ENCODE measurements at places on chromosomes 6 and 20.

- no peak for DNase-seq
Measured at GRCh38 chr20:478010-478948, 15.9 kb upstream of the TBC1D20 start.

- no peak for DNase-seq
Measured at GRCh38 chr20:4411744-4412143, 310.0 kb upstream of the PRND start.

DNA sequence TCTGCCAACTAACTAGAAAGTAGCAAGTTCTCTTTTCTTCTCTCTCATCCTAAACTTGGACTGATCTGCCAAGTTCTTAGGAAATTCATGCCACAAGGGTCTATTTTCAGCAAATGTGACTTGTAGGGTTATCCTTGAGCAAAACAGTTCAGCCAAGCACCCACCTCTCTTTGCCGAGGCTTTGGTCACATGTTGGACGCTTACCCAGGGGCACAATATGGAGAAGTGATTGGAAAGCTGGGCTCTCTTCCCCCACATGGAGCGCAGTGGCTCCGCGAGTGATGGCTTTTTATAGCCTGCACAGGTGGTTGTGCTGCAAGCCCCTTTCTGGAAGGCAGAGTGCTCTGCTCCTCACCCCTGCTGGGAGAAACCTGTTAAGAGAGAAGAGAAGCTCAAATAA, 47.7 kb upstream of the FNDC1 start:
- DNase-seq = no peak

DNA sequence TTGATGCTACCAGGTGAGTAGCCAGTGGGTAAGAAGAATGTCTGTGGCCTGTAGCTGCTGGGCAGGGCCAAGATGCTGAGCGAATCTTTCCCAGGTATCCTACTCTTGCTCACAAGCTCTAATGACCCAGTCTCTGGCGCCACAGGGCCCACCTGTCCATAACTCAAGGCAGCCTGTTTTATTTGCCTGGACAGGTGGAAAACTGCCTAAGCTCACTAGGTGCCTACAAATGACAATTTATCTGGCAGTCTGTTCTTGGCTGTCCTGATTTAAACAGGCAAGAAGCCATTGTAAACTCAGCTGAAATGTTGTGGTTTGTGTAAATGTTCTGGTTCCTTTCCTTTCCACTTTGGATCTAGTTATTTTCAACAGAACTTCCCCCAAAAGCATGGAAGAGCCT, 113.3 kb downstream of the TCP11 start:
- DNase-seq = no peak

DNA sequence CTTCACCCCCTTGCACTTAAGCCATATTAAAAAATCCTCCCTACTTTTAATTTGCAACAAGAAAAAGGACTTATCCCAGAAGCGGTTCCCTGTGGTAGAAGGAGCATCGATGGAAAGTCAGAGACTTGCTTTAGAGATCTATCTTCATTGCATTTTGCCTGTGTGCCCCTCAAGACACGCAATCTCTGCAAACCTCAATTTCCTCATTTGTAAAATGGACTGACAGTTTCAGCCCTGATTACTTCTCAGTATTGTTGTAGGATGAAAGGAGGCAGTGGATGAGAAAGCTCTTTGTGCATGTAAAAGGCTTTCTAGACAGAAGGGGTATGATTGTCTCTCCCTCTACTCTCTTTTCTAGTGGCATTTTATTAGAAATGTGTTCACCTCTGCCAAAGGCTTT, 410.2 kb downstream of the CDC5L start:
- DNase-seq = no peak

GRCh38 chr20:49583669-49584417, 15.9 kb upstream of the PTGIS start:
- DNase-seq = no peak

GRCh38 chr6:42394151-42394550, 57.6 kb downstream of the TRERF1 start:
- DNase-seq = no peak

DNA sequence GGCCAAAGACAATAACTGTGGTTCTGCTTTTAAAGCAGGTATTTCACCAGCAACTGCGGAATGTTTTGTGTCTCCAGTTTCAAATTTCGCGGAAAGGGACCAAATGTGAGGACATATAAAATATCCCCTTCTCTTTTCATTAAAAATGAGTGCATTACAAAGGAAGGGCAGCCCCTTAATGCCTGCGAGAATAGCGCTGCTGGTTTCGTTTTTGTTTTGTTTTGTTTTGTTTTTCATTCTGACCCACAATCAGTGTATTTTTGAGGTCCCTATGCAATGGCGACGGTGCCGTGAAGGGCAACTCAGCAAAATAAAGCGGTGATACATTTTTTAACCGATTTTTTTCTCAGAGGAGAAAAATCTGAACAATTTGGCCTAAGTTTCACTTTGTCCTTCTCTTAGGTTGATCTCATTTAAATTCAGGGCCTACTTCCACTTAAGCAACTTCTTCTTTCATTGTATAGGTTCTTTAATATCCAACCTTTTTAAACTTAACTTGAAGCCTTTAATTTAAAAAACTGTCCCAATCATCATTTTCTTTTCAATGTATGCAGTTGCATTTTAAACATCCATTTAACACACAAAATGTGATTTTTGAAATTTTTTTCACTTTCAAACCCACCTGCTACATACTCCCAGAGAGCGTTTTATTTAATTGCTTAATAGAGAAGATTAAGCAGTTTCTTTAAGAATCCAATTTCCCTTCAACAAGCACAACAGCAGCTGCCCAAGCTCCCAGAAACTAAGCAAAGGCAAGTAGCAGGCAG, 2.9 kb upstream of the HIVEP2 start:
- DNase-seq = no peak

- no peak for DNase-seq
Measured at GRCh38 chr6:41626022-41626421, 12.2 kb upstream of the MDFI start.

DNA sequence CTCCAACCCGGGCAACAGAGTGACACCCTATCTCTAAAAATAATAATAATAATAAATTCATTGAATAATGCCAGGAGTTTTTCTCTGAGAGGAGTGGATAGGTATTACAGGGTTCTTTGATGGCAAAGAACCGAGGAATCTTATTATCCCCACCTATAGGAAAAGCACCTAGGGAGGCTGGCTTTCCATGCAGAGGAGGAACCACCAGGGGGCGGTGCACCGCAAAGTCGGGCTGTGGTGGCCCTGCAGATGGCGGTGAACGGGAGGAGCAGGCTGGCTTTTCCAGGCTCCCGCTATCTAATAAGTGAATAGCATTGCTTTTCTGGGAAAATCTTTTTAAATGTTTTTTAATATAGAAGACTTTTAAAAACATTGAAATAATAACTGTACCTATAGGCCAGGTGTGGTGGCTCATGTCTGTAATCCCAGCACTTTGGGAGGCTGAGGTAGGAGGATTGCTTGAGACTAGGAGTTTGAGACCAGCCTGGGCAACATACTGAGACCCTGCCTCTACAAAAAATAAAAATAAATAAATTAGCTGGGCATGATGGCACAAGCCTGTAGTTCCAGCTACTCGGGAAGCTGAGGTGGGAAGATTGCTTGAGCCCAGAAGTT, 864.2 kb downstream of the KIF16B start:
- no peak for DNase-seq

DNA sequence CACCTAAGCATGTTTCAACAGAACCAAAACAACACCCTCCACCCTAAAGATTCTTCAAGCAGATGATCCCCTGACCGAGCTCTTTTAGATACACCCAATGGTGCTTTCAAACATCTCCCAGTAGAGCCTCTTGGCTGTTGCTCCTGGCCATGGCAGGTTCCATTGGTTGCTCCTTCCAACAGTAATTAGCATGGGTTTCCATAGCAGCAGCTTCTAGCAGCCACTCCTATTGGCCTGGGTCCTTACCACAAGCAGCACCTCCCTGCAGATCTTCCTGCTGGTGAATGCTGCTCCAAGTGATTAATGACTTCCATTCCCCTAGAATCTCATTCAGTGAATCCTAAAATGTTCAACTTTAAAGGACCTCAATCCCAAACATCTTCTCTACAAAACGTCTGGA, 13.9 kb downstream of the CCN2 start:
- DNase-seq = no peak

GRCh38 chr6:25027221-25027916, 91.6 kb upstream of the RIPOR2 start:
- no peak for DNase-seq

- DNase-seq = no peak
Measured at GRCh38 chr20:25251558-25251957, 3.7 kb downstream of the PYGB start.

GRCh38 chr6:169513478-169514193, 188.2 kb downstream of the WDR27 start:
- no peak for DNase-seq

DNA sequence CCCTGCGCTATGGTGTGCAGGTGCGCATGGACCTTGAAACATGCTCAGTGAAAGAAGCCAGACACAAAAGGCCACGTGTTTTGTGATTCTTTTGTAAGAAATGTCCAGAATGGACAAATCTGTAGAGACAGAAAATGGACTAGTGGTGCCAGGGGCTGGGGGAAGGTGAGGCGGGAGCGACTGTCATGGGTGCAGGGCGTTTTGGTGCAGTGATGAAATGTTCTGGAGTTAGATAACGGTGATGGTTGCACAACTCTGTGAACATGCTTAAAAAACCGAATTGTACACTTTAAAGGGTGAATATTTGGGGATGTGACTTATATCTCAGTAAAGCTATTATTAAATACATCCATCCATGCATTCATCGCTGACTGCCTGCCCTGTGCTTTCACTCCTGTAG, 31.7 kb upstream of the NTSR1 start:
- DNase-seq = no peak

GRCh38 chr20:17538517-17539170, 7.5 kb upstream of the BFSP1 start:
- no peak for DNase-seq

- no peak for DNase-seq
Measured at GRCh38 chr6:85923013-85923430, 280.3 kb upstream of the SYNCRIP start.

- DNase-seq = no peak
Measured at GRCh38 chr20:13665709-13666395, 27.1 kb upstream of the TASP1 start.

GRCh38 chr6:116375262-116375661, 4.5 kb downstream of the DSE start:
- no peak for DNase-seq
